AG08396 (cell line): ENCODE measurements at places on chromosomes 12 and 14.

GRCh38 chr12:22459838-22460490, 84.4 kb downstream of the C2CD5 start:
- peak; percentile 12 for DNase-seq

DNA sequence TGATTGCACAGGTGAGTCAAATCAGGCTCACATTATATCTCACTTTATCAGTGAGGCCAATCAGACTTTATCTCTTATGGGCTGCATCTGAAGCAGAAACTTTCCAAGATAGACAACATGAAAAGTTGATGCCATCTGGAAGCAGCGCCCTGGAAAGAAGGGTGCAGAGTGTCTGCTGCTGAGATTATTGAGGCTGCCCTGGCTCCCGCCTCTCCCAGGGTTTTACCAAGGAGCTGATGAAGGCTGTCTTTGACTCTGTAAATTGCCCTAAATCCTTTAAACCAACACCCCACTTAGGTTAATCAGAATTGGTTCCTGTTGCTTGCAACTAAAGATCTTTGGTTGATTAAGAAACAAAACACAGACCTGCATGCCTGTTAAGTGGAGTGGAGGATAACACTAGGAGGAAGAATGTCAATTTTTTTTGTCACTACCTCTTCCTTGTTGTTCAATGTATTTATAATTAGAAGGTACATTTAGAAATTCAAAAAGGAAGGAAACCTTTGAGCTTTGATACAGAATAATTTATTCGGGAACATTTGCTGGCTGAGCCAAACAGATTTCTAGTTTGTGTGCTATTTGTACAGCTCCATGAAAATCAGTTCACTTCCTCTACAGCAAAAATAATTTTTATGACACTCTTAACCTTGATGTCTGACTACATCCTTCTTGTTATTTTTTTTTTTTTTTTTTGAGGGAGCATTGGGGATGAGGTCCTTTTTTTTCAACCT, 104.1 kb downstream of the VEZT start:
- DNase-seq: no peak

GRCh38 chr12:107488666-107489065, 196.9 kb upstream of the PWP1 start:
- no peak for DNase-seq

GRCh38 chr14:100305324-100306100, 732 bp downstream of the SLC25A29 start:
- peak; percentile 47 for DNase-seq

DNA sequence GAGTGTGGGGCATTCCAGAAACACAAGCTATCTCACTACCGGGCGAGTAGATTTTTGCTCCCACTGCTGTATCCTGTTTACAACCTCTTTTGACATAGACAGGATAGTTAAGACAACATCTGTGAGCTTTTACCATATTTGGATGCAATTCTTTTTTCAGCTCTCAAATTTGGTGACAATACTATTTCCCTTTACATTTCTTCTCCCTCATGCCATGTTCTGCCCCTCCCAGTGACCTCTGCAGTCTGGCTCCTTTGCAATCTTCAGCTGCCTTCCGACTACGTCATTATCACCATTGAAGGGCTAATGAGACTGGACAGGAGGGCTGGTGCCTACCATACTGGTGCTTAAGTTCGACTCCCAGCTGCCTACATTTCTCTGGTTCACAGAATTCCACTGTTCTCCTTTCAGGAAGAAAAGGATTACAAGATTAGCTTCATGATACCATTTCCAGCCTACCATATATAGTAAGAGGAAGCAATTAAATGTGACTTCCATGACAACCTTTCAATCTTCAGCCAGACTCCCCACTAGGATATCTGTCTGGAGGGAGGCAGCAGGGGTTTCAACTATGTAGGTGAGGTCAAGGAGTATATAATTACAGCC, 251.6 kb downstream of the PHLDA1 start:
- DNase-seq: no peak

DNA sequence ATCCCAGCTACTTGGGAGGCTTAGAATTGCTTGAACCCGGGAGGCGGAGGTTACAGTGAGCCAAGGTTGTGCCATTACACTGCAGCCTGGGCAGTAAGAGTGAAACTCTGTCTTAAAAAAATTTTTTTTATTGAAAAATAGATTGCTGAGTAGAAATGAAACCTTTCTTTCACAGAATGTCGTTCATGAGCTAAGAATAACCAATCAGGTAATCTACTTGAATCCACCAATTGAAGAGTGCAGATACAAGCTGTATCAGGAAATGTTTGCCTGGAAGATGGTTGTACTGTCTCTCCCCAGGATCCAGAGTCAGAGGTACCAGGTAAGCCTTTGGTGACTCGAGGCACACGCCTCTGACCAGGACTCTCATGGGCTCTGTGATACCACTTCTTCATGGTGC, 27.0 kb downstream of the DYNC1H1 start:
- no peak for DNase-seq

GRCh38 chr12:41527534-41528116, 339.5 kb downstream of the PDZRN4 start:
- no peak for DNase-seq

GRCh38 chr12:130555628-130556485, 160.2 kb downstream of the RIMBP2 start:
- DNase-seq: no peak

DNA sequence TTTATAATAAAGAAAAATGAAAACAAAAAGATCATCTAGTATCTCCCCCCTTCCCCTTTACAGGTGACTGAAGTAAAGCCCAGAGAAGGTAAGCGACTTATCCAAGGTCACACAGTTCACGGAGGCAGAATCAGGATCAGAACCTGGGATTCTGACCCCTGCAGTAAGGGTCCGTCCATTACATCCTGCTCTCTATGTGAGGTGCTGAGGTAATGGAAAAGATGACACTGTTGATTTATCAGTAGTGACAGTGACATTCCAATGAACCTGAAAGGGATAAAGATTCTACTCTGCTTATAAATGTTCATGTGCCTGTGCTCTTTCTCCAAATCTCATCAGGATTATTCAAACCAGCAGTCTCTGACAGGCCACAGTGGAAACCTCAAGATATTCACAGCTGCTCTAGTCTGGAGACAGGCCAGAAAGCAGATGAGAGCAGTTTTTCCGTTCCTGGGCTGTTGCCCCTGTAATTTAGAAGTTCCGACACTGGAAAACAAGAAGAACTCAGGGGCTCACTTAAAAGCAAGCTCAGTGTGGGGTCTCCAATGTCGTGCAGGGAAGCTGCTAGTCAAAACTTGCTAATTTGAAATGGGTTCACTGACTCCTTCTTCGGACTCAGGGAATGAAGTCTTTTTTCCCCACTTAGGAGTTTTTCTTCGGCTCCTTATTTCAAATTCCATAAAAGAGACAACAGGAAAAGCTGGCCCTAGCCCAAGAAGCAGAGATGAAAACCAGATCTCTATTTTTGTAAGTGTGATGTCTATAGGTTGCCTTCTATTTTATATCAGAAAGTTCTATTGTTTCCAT, 131.8 kb upstream of the EEA1 start:
- DNase-seq: peak; percentile 20

DNA sequence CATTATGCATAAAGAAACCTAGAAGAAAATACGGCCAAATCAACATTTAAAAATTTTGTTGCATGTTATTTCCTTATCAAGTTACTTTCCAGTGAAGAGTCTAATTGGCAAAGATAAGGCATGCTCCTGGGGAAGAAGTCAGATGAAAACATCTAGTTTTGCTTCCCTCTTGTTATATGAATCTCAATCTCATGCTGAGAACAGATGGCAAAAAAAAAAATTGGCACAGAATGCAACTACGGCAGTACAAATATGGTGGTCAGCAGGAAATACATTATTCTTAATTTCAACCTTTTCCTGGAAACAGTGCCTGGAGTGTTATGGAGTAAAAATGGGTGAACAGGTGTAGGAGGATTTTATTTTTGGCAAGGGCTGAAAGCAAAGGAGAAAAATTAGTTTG, 32.8 kb downstream of the HECTD4 start:
- DNase-seq: no peak

GRCh38 chr12:91040096-91040755, 17.6 kb downstream of the KERA start:
- peak; percentile 5 for DNase-seq

DNA sequence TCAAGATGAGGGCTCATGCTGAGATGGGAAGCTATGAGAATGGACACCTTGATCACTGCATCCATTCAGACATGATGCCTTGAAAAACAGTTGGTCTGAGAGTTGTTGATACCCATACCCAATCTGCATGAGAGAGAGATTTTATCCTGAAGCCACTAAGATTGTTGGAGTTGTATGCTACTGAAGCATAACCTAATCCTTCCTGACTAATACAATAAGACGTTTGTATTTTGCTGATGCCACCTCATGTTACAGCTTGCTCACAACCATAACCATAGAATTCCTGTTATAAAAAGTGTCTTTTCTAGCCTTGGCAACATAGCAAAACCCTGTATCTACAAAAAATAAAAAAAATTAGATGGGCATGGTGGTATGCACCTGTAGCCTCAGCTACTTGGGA, 12.7 kb upstream of the SERPINA1 start:
- DNase-seq: no peak

GRCh38 chr12:104133866-104134265, 4.1 kb downstream of the NFYB start:
- DNase-seq: no peak

DNA sequence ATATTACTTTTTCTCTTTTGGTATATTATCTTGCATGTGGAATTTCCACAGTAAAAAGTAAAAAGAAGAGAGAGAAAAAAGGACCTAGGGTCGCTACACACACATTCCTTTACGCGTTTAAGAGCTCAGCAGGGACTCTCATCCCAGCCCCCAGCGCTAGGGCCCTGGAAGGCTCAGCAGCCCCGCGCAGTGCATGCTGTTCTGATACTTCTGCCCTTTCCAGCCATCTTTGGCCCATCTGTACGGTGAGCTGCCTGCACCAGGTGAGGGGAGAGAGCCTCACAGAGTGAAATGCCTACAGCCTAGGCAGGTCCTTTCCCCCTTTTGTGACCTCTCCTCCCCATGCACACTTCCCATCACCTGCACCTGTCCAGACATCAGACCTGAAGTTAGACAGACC, 1.6 kb upstream of the LTBR start:
- no peak for DNase-seq

GRCh38 chr14:39946807-39947206, 514.6 kb upstream of the FBXO33 start:
- DNase-seq: no peak

DNA sequence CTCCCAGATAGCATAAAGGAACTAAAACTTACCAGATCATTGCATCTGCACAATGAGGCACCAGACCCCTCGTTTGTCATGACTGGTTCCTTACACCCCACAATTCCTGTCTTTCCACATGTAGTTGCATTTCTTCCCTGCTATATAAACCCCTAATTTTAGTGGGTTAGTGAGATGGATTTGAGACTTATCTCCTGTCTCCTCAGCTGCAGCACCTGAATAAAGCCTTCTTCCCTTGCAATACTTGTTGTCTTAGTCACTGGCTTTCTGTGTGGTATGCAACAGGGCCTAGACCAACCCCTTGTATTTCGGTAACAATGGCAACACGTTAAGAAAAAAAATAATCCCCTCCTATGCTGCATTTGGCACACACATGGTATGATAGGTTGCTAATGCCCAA, 13.0 kb downstream of the NUP37 start:
- no peak for DNase-seq

- DNase-seq: no peak
Observed at GRCh38 chr12:51809193-51809592, 39.3 kb downstream of the FIGNL2 start.

DNA sequence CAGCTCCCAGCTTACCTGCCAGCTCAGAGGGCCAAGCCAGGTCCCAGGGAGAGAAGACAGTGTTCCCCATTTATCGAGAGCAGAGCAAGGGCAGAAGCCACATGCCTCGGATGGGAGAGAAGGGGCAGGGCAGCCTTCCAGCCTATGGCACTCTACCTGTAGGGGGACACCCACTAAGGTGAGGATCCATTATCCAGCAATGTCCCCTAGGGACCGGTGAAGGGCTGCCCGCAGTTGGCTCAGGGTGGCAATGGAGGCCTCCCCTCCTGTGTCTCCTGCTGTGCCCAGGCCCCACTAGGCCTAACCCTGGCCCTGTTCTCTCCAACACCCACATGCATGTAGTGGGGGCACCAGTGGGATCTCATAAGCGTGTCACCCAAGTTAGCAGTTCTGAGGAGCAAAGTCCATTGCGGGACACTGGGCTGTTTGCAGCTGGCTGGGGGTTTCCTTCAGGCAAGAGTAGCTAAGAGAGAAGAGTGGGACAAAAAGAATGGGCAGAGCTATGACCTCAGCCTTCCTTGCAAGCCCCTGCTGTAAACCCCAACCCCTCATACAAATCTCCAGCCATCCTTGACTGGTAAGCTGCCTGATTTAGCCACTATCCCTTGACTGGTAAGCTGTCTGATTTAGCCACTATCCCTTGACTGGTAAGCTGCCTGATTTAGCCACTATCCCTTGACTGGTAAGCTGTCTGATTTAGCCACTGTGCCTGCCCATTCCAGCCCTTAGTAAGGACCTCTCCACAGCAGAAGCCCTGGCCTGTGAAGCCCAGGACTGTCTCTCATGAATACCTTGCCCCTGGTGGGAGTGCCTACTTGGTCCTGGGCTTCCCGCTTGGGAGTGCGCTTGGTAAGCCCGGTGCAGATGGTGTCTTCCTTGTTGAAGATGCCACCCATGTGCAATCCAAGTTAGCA, 5.2 kb upstream of the ASB2 start:
- no peak for DNase-seq

GRCh38 chr12:82619644-82620043, 67.1 kb upstream of the TMTC2 start:
- no peak for DNase-seq

GRCh38 chr12:47433876-47434275, 272.0 kb downstream of the RPAP3 start:
- DNase-seq: no peak
